ENCODE measurements at places on chromosomes 7 and 10. TPM values are rescaled to one million over a fixed set of nuclear protein-coding genes. Genes with fewer than 3 reads are reported as not detected.

Gene OR2A42
- total RNA-seq: not detected

DNA sequence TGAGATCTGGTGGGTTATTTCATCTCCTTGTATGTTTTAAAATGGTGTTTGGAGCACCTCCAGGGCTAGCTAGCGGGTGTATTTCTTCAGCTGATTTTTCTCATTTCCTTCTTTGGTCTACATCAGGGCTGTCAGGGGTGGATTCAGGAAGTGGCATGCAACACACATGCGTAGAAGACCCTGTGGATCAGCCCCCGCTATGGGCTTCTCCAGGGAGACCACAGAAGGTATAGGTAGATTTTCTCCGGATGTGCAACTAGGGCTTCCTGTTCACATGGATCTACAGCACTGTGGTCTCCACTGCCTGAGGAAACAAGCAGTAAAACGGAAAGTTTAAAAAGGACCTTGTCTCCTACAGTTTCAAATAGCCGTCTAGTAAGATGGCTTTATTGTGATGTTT lies 10.4 kb downstream of the NUB1 start:
- H3K27me3 ChIP-seq: no peaks in the 10 kb centered on the region
- DNase-seq: no peak
- no peak overlapping the region for H3K27ac ChIP-seq
- peaks cover 12% of the 10 kb centered on the region for H3K4me1 ChIP-seq
- H3K36me3 ChIP-seq: peaks cover 51% of the 10 kb centered on the region

GRCh38 chr7:82335927-82336326 lies 107.7 kb downstream of the CACNA2D1 start:
- H3K4me1 ChIP-seq: no peaks in the 10 kb centered on the region
- DNase-seq: no peak
- no peaks in the 10 kb centered on the region for H3K36me3 ChIP-seq

GRCh38 chr10:105596749-105597148 lies 955.7 kb downstream of the SORCS3 start:
- no peak for DNase-seq
- no peaks in the 10 kb centered on the region for H3K4me1 ChIP-seq
- no peaks in the 10 kb centered on the region for H3K36me3 ChIP-seq
- H3K4me3 ChIP-seq: no peak overlapping the region
- H3K27ac ChIP-seq: no peak overlapping the region

Data from HepG2 (cell line).